Cerebellar cortex (tissue), 1 donor: ENCODE measurements at places on chromosomes 7 and 10.

DNA sequence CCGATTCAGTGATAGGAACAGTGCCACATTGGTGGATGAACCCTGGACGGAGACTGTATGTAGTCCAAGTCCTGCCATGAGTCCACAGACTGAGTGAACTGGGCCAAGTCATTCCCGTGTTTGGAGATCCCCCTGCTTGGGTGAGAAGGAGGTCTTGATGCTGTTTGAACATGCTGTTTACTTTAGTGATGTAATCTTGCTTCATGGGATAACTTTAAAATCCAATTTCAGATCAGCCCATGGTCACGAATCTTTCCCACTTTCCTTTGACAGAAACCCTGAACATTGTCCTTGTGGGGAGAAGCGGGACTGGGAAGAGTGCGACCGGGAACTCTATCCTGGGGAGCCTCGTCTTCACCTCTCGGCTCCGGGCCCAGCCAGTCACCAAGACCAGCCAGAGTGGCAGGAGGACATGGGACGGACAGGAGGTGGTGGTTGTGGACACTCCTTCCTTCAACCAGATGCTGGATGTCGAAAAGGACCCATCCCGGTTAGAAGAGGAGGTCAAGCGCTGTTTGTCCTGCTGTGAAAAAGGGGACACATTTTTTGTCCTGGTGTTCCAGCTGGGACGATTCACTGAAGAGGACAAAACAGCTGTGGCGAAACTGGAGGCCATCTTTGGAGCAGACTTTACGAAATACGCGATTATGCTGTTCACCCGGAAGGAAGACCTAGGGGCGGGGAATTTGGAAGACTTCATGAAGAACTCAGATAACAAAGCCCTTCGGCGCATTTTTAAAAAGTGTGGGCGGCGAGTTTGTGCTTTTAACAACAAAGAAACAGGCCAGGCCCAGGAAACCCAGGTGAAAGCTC, 26.6 kb downstream of the GIMAP8 start:
- no peak for DNase-seq

DNA sequence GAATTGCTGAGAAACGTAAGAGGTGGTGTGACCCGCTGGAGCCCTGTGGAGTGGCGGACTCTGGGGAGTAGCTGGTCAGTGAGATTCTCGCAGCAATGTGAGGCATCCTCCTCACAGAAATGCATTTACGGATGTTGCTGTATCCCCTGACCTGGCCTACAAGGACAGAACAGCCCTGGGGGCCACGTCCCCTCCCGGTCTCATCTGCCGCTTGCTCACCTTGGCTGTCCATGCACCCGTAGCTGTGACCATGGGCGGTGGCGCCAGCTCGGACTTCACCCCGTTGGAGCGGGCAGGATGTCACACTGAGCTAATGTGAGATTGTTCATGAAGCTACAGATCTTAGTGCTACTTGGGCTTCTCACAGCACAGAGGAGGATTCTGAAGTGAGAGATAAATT, 193.8 kb downstream of the EBF3 start:
- no peak for DNase-seq

DNA sequence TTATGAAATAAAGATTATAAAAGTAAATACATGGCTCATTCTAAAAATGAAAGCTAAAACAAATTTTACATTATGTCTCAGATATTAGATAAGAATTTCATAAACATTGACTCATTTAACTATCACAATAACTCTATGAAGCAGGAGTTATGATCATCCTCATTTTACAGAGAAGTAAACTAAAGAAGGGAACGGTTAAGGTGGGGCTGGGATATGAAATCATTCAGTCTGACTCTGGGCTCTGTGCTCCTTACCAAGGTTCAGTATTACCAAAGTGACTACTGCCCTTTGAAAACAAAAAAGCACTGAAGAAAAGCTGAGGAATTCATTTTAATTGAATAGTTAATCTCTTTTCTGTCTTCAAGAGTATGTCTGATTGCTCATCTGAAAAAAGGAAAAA, 22.1 kb upstream of the CUBN start:
- DNase-seq = no peak

DNA sequence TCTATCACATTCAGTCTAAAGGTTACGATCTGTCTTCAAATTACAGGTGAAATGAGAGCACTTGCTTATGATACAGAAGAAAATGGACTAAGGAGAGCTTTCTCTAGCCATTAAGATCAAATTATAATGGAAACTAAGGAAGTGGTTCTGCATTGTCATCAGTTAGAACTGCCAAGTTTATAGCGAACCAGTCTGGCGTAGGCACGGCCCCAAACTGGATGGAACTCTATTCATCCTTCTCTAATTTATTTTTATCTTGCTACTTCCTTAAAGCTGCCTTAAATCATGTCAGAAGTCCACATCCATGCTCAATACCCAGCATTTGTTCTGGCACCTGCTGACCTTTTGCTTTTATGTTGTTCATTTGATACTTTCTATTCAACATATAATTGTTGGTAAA, 63.7 kb upstream of the APBB1IP start:
- no peak for DNase-seq

- no peak for DNase-seq
Measured at GRCh38 chr10:15320522-15321203, 50.4 kb downstream of the FAM171A1 start.

GRCh38 chr10:84197643-84198042, 3.3 kb downstream of the CDHR1 start:
- DNase-seq = no peak

DNA sequence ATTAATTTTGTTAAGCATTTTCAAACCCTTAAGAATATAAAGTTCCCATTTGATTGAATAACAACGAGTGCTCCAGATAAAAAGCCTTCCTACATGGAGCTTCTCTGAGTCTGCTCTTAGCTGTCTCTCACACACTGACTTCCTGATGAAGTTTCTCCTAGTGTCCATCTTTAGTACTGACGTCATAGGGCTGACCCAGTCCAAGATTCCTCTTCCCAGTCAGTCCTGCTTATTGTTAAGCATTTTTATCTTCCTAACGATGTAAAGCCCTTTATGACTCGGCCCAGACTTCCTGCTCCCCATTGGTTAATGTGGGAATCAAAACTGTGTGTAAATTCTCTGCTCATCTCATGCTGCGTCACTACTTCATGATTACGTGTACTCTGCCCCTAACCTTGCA, 398.8 kb downstream of the TFEC start:
- no peak for DNase-seq
